ENCODE measurements at places on chromosomes 6 and 20.

- DNase-seq = peak; percentile 50
These were observed 11.6 kb downstream of the TNFAIP3 start for GRCh38 chr6:137878486-137879285.

DNA sequence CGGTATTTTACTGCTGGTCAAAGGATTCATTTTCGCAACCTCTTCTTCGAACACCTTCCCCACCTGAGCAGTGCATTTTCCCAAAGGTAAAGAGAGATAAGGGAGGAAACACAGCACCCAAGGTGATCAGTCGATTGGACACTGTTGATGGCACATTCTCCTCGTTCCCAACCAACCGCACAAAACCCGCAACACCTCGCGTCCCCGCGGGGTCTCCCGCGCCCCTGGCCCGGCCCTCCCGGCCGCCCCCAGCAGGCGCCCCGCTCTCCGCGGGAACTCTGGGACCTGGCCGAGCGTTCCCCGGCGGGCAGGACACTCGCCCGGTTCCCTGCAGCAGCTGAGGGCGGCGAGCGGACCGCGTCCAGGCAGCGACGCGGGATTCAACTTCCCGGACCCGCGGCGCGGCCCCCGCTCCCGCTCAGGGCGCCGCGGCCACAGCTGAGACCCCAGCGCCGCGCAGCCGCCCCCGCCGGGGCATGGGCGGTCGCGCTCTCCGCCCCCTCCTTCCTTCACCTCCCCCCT is 506 bp downstream of the RGS17 start:
- DNase-seq = no peak

- DNase-seq = peak; percentile 35
These were observed 181.4 kb downstream of the PHF3 start for GRCh38 chr6:63816982-63817436.

- DNase-seq = no peak
These were observed 922.8 kb upstream of the GJE1 start for GRCh38 chr6:141209890-141210289.

DNA sequence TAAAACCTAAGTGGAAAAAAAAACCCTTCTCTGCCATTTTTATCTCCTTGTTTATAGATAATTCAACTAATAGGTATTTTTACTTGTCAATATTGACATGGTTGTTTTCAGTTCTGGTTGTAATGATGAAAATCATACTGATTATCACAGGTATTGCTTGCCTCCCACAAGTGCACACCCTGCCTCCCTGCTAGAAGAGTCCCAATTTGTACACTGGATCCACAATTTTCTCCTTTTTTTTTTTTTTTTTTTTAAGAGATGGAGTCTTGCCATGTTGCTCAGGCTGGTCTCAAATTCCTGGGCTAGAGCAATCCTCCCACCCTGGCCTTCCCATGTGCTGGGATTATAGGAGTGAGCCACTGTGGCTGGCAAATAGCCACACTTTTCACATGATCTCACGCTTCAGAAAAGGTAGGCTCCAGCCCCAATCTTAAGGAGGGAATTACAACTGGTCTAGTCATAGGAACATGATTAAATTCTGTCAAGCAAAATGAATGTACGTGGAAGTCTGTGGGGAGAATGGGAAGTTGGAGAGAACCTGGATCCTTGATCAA is 12.3 kb downstream of the DYNLT2 start:
- DNase-seq = no peak

DNA sequence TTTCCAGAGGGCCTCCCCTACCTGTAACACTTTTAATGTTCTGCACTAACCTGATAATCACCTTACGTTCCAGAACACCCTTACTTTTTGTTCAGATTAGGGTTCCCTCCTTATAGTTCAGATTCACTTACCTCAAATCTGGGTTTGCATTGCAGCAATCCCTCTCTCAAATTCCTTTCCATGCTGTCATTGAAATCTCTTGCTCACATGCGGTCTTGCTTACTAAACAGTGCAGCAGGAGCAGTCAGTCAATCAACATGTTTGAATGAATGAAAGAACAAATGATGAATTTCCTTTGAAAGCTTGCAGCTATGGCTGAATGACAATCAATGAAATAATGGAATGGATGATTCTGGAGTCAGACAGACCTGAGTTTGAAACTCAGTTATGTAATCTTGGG is 200.1 kb downstream of the HIVEP2 start:
- DNase-seq = no peak

Data from iPS DF 6.9 (cell line).